ENCODE measurements at places on chromosomes 16 and 17. TPM values are rescaled to one million over a fixed set of nuclear protein-coding genes. Genes with fewer than 3 reads are reported as not detected.

GRCh38 chr16:78443542-78444364 is 344.3 kb downstream of the WWOX start:
- DNase-seq, result peak; percentile 17

GRCh38 chr17:5045496-5045895 is 10.3 kb upstream of the SLC52A1 start:
- DNase-seq, result no peak

DNA sequence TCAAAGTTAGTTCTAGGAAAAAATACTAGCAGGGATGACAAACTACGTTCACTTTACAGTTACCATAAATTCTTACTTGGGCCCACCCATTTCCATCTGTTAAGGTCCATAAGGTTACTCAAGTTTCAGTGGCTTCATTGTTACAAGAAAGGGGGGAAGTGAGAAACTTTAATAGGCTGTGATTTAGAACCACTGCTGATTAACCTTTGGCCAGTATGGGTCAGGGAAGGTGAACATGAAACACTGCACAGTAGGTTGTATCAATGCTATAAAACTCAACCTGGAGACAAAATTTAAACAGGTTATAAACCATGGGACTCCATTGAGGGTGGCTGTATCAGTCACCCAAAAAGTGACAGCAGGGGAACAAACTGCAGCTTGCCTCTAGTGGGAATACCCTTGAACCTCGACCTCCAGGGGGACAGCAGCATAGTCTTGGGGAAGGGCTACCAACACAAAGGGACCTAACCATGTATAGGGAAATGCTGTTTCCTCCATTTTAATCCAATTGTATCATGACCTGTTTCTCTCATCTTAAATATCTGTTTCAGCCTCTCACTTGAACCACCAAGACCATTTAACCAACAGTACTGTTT is 10.4 kb downstream of the PTRH2 start:
- DNase-seq, result no peak

GRCh38 chr16:80208015-80208414 is 332.8 kb upstream of the DYNLRB2 start:
- no peak for DNase-seq

- no peak for DNase-seq
These were observed 61.7 kb upstream of the ZNF469 start for GRCh38 chr16:88320947-88321634.

DNA sequence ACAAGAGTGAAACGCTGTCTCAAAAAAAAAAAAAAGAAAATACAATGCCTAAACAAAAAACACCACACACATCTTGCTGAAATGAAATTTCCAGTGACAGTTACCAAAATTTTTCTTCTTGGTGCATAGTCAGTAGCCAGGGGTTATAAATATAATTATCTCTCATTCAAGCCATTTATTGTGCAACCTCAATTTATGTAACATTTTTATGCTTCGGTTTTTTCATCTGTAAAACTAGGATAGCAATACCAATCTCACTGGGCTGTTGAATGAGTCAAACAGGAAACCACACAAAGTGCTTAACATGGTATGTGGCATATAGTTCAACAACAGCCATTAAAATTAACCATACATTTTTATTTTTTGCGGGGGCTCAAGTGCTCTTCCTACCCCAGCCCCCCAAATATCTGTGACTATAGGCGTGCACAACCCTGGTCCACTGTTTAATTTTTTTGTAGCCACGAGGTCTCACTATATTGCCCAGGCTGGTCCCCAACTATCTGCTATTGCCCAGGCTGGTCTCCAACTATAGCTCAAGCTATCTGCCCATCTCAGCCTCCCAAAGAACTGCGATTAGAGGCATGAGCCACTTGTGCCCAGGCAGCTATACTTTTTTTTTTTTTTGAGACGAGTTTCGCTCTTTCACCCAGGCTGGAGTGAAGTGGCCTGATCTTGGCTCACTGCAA is 2.6 kb downstream of the COG4 start:
- peak; percentile 80 for DNase-seq

GRCh38 chr16:53511084-53511402 is 8.0 kb upstream of the AKTIP start:
- DNase-seq, result no peak

GRCh38 chr16:2096853-2097595 is 38.7 kb downstream of the PKD1 start:
- DNase-seq, result no peak

- no peak for DNase-seq
These were observed 943 bp downstream of the DYNC1LI2 start for GRCh38 chr16:66750279-66751052.

DNA sequence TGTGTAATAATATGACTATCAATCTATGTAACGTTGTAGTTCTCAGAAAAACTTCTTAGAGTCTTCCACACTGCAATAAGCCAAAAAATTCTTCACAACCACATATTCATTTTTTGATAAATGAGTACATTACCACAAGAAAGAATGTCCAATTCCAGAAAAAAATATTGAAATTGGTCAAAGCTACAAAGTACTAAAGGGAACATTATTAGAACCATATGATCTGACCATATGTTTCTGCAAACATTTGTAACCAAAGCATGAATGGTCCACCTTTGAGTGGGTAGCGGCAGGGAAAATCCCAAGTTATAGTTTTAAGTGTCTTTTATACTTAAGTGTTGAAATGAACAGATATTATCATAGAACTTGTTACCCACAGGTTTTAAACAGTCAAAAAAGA is 71.7 kb upstream of the NACA2 start:
- DNase-seq, result no peak

GRCh38 chr17:80955671-80956280 is 35.9 kb upstream of the CHMP6 start:
- DNase-seq, result no peak

DNA sequence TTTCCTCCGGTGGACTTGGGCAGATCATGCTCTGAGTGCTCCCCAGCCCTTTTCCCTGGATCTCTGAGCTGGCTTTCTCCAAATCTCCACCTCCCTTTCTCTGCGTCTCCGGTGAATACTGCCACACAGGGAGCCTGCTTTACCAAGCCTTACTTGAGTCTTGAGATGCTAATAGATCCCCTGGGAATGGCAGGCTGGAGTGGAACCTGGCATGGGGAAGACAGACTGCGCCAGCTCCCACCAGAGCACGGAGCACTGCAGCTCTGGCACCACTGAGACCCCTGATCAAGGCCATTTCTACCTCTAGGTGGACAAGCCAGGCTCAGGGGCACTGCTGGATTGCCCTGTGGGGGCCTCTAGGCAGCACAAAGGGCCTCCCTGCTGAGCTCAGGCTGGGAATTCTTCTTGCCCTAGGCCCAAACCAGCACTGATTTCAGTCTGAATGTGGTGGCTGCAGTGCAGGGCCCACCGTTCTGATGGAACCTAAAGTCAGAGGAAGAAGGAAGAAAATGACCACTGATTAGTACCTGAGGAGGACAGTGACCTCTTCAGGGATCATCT is 74.3 kb upstream of the CRHR1 start:
- DNase-seq, result no peak

GRCh38 chr17:26765860-26766709 is 527.8 kb upstream of the WSB1 start:
- no peak for DNase-seq

GRCh38 chr17:8857919-8858318 is 9.6 kb downstream of the PIK3R6 start:
- peak; percentile 34 for DNase-seq

GRCh38 chr16:50114357-50115129 is 38.6 kb upstream of the TENT4B start:
- no peak for DNase-seq

DNA sequence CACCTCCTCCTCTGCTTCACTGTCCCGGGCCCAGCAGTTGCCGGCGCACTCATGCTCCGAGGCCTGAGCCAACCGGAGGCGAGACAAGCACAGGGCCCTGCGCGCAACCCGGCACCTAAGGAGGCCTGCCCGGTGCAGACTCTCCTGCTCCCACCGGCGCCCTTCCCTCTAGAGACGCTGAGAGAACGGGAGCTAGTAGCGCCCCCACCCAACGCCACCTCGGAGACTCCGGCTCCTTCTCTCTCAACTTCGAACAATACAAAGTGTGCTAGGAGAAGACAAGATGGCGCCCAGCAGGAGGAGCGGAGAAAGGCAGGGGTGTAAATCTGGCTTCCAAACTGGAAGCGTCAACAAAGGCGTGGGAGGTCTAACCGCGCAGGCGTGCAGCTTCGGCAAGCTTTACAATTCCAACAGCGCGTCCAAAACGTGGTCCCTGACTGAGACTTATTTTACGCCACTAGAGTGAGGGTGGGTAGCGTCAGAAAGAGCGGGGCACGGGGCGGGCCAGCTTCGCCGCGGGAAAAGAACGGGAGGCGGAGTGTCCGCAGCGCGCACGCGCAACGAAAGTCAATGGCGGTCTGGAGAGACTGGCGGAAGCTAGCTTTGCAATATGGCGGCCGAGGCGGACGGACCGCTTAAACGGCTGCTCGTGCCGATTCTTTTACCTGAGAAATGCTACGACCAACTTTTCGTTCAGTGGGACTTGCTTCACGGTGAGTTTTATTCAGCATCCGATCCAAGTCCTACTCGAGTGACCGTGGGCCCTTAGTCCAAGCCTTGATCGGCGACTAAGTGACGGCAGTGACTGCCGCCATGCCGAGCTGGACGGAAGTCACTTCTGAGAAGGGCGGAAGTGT is at the start of gene MPDU1:
TSS of gene MPDU1 (plus strand) at position 600 of the 857 bp plus-strand sequence. CDS start at position 611, 11 bp downstream.
- DNase-seq, result peak; percentile 94

DNA sequence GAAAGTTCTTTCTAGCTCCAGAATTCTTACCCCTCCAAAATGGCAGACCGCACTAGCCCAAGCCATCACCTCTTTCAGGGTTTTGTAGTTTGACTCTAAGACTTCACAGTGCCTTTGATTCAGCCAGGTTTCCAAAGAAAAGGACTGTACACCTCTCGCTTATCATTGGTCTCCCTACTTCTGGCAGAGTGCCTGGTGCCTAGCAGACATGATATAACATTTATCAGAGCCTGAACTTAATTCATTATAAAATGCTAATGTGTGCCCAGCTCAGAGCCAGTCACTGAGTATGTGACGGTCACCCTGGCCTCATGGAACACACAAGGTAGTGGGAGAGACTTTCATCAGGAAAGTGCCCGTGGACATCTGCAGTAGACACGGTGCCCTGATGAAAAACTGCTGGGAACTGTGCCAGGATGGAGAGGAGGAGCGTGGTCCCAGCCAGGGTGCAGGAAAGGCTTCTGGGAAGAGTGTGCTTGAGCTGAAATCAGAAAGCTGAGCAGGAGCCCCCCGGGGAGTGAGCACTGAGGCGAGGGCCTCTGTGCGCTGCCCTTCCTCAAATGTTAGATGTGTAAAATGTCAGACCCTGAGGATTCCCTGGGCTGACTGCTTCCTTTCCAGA is 34.3 kb upstream of the LGALS9 start:
- no peak for DNase-seq

DNA sequence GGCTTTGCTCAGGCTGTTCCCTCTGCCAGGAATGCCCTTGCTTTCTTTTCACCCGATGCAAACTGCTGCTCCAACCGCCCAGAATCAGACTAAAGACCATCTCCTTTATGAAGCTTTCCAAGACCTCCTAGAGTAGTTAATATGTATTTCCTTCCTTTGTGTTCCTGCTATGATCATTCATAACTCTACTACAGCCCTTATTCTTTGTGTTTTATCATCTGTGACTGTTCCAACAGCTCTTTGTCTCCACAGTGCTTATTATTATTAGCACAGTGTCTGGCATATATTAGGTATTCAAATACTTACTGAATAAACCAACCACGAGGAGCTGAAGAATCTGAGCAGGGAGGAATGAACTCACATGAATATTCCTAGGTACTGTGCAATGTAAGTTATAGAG is 7.6 kb downstream of the PSME3IP1 start:
- DNase-seq, result no peak

DNA sequence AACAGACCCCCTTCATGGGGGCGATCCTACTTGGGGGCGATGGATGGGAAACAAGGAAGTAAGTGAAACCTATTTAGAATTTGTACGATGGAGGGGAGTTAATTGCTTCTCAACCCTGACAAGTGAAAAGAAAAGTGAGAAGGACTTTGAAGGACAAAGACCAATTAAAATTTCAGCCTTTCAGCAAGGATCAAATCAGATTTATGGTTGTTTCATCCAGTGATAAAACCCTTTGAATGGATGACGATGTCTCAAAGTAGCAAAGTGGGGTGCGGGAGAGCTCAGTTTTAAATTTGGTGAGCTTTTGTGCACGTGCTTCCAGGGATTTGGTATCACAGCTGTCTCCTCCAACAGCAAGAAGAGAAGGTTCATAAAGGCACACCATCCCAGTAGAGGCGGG is 51.7 kb downstream of the CMIP start:
- no peak for DNase-seq

DNA sequence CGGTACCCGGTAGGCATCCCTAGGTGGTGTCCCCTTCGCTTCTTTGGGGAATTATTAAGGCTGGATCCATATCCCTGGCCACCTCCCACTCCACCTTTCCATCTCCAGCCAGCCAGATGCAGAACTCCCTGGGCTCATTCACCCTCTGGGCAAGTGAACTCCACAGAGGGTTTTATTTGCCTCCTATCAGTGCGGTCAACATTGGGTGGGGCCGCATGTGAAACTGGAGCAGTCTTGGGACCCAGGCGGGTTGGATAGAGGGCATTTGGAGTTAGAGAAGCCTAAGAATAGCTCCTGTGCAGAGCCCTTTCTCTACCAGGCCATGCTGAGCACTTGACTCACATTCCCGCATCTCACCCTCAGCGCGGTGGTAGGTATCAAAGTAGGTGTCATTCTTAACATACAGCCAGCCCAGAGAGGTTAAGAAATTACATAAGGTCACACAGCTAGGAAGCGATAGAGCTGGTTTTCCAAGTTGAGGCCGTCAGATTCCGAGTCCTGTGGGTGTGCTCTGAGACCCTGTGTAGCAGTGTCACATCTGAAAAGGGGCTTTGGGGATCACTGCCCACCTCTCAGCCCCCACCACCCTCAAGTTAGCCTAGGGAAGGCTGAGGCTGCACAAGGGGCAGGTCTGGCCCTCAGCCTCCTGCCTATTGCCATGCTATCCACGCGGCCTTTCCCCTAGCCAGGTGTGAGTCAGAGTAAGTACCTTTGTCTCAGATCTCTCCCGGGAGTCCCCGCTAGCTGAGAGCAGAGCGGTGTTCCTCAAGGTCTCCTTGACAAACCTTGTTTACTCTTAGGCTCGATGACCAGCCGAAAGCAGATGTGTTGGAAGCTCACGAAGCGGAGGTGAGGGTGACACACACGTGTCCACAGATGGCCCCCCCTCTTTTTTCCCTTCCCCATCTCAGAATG is 26.9 kb upstream of the LGALS9 start:
- no peak for DNase-seq

GRCh38 chr17:30477774-30478115 is 537 bp downstream of the GOSR1 start:
- DNase-seq, result peak; percentile 8

The C17orf113 gene
- total RNA-seq, result 0.23 TPM

The PCTP gene
- total RNA-seq, result 8.1 TPM

The TP53TG3C gene
- 0.23 TPM for total RNA-seq

The NDRG4 gene
- 4.6 TPM for total RNA-seq

The EPN3 gene
- not detected for total RNA-seq

The SOX8 gene
- total RNA-seq, result not detected

The XYLT2 gene
- total RNA-seq, result 53.4 TPM

The HBA2 gene
- total RNA-seq, result not detected

The WNT3 gene
- total RNA-seq, result 4.1 TPM

The ARHGAP23 gene
- 21.7 TPM for total RNA-seq
